ENCODE measurements at places on chromosomes 2 and 18. TPM values are rescaled to one million over a fixed set of nuclear protein-coding genes. Genes with fewer than 3 reads are reported as not detected.

DNA sequence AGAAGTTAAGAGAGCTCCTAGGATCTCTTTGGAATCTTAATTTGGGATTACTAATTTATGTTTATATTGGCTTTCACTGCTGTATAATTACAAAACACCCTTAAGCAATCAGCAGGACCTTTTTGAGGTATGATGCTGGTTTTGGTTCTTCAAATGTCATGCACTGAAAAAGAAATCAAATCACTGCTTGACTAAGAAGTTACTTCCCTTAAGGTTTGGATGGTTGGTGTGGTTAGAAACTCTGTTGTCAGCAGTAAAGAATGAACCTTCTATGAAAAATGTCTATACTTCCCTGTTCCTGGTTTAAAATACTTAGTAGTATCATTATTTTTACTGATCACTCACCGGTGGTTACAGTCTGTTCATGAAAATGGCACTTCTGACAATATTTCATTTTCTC, 5.5 kb downstream of the COLEC12 start:
- no peak for DNase-seq

GRCh38 chr2:118127250-118127649, 39.0 kb downstream of the INSIG2 start:
- DNase-seq, result no peak

GRCh38 chr2:49288902-49289700, 134.8 kb upstream of the FSHR start:
- DNase-seq, result no peak

- DNase-seq, result no peak
These were observed 352.4 kb upstream of the PKDCC start for GRCh38 chr2:41695198-41696113.

GRCh38 chr2:212484563-212485080, 54.0 kb downstream of the ERBB4 start:
- no peak for DNase-seq

Gene MAP3K19
- not detected for total RNA-seq

Gene TUBA3E
- total RNA-seq, result 2.8 TPM

Gene REG3A
- total RNA-seq, result not detected

Measured in heart left ventricle (tissue), 16 donors.